ENCODE measurements at places on chromosomes 12 and 14.

DNA sequence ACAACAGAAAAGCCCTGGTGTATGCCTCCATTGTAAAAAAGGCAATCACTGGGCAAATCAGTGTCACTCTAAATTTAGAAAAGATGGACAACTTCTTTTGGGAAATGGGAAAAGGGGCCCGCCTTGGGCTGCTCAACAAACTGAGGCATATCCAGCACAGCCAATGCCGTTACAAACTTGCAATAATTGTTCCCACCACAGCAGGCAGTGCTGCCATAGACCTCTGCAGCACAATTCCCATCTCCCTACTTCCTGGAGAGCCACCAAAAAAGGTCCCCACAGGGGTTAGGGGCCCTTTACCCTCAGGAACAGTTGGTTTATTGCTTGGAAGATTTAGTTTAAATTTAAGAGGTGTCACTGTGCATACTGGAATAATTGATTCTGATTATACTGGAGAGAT lies 16.4 kb upstream of the OR8S1 start:
- no peak for DNase-seq

DNA sequence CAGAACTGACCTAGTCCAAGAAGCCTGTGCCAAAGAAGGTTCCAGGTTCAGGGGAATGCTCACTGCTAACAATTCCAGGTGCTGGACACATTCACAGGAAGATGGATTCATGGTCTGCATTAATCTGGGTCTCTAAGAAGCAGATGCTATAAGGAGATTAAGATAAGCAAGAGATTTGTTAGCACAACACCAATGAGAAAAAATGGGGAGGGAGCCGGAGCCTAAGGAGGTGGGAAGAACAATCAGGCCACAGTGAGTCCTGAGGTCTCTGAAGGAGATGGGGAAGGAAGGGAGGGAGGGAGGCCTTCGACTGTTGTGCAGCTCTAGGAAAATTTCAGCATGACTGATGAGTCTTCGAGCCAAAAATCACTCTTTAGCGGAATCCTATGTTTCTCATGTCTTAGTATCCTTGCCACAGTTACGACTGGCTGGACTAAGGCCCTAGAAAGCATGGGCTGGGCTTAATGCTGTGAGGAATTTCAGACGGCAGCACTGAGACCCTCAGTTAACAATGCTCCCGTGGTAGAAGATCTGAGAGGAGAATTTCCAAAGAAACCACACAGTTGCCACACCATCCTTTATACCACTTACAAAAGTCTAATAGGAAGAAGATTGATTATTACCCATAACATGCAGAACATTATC lies 31.5 kb upstream of the PTGDR start:
- no peak for DNase-seq

DNA sequence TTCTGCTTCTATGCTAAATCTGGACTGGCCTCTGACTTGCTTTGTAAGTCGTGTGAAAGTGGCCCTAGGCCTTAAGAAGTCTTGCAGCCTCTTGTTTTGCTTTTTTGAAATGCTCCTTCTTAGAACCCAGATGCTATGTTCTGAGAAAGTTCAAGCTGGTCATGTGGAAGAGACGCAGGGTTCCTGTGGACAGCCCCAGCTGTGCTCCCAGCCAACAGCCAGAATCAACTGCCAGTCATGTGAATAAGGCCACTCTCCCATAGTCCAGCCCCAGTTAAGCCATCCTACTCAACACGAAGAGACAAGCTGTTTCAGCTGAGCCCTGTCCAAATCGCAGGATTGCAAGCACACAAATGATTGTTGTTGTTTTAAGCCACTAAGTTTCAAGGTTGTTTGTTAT lies 37.3 kb upstream of the TBPL2 start:
- DNase-seq, result no peak

- no peak for DNase-seq
Measured at GRCh38 chr12:23415180-23415579, 534.3 kb downstream of the SOX5 start.

DNA sequence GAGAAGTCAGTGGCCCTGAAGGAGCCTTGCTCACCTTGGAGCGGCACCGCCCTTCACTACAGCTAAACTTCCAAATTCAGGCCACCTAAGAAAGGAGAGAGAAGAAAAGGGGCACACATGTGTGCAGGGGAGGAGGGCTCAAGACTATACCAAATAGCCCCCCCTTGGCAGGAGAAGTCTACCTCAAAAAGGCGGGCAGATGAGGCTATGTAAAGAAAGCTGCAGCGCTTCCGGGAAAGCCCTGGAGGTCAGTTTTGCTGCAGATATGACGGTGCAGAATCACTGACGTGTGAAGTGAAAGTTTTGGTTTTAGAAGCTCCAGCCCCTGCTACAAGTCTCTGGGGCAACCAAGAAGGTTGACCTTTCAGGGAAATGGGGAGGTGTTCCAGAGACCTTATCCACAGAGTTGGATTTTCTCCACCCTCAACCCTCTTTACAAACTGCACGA lies 48.2 kb upstream of the PNMA1 start:
- DNase-seq, result no peak

GRCh38 chr12:55929306-55929791 lies 1.6 kb upstream of the DGKA start:
- DNase-seq, result no peak
